Left lung (tissue), 14 donors: ENCODE measurements at places on chromosomes 7 and 10. TPM values are rescaled to one million over a fixed set of nuclear protein-coding genes. Genes with fewer than 3 reads are reported as not detected.

TSPAN13 gene
- polyA plus RNA-seq: 112 TPM

XPNPEP1 gene
- polyA plus RNA-seq: 93.6 TPM

BRAT1 gene
- polyA plus RNA-seq: 29.1 TPM

LRRD1 gene
- 0.61 TPM for polyA plus RNA-seq

DENND2A gene
- 35.8 TPM for polyA plus RNA-seq

DNA sequence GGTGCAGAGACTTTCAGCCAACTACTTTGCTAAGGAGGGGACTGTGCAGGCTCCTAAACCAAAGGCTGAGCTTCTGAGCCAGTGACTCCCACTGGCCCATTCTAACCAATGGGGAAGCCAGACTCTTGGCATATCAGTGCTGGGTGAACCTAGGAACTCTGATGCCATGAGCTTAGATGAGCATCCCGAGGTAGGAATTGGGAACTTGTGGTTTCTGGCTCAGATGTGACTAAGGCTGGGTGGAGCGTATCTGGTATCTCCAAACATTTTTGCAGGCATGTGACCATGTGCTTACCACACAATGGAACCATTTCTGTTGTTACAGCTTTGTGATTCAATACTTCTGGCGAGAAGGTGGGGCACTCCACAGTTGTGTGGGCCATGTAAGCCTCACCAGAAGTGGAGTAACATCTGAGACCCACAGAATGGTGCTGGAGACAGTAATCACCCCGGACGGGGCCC lies 2.5 kb upstream of the AVPI1 start:
- DNase-seq: no peak

- no peak for DNase-seq
Observed at GRCh38 chr7:149865437-149865836, 8.3 kb upstream of the ATP6V0E2 start.

DNA sequence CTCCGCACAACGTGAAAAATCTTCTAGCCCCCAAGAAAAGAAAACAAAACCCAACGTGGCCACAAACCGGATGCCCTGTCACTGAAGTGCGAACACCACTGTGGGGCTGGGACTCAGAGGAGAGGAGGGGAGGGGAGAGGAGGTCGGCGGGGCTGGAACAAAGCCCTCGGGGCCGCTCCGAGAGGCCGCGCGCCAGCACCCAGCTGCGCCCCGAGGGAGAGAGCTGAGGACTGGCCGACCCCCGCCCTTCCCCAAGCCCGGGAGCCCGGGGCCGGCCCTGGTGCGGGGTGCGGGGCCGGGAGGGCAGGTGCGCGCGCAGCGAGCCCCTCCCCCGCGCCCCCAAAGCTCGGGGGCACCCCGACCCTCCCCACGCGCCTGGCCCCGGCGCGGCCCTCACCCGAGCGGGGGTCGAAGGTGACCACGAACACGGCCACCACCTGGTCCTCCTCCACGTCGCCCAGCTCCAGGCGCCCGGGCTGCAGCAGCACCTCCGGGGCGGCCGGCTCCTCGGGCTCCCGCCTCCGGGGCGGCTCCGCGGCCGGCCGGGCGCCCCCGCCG lies 398 bp downstream of the DENND11 start:
- DNase-seq: peak; percentile 63

DNA sequence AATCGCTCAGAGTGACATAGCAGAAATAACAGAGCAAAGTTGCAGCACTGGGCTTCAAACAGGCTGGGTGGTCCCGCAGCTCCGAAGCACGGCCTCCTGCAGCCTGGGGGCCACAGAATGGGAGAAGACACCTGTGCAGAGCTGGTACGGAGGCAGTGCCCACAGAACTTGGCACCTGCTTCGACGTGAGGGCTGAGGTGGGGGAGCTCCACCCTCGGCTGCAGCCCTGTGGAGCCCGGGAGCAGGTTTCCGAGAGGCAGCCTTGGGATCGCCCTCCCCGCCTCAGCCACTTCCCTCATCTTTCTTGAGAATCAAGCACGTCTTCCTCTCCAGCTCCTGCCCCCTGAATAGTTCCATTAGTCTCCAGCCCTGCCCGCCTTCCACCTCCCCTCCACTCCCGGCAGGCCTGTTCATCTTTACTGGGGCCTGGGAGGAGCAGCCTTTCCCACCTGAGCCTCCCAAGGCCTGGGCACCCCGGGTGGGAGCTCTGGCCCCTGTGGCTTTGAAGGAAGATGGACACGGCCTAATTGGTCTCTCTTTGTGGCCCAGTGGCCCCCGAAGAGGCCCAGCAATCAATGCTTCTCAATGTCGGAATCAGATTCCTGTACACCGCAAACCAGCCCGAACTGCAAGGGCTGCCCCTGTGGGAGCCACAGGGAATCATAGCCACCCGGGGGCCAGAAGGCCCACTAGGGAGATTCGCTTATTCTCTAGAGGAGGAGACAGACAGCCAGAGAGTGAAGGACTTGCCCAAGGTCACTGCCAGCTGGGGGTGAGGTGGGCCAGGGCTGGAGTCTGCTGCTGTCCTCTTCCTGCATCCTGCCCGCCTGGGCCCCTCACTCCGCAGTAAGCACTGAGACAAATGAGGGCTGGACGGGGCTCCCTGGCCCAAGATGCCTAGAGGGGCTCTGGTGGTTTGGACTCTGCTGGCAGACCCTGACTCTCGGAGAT lies 17.0 kb upstream of the PCBD1 start:
- peak; percentile 59 for DNase-seq

DNA sequence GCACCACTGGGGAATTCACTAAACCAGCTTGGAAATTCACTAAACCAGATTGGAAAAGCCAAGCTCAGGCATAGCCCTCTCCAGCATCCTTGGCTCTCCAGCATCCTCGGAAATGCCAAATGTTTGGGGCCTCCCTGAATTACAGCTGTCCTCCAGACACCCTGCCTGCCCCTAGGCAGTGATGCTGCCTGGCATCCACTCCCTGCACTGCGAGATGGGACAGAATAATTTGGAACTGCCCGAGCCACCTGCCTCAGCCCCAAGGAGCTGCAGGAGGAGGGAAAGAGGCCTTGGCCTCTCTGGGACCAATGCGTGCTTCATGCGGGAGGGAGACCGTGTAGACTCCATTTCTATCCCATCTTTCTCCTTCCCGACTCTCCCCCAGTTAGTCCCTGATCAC lies 64.3 kb downstream of the INSIG1 start:
- DNase-seq: peak; percentile 25

- peak; percentile 49 for DNase-seq
Observed at GRCh38 chr7:117873310-117874190, at the start of gene CTTNBP2. Gene CTTNBP2, minus strand, starts transcription at chr7:117873441. Its CDS starts 26 bp downstream, at chr7:117873415.

- DNase-seq: no peak
Observed at GRCh38 chr10:47357131-47357582, 9.0 kb downstream of the RBP3 start.

GRCh38 chr10:3954615-3955014 lies 169.6 kb upstream of the KLF6 start:
- DNase-seq: no peak

DNA sequence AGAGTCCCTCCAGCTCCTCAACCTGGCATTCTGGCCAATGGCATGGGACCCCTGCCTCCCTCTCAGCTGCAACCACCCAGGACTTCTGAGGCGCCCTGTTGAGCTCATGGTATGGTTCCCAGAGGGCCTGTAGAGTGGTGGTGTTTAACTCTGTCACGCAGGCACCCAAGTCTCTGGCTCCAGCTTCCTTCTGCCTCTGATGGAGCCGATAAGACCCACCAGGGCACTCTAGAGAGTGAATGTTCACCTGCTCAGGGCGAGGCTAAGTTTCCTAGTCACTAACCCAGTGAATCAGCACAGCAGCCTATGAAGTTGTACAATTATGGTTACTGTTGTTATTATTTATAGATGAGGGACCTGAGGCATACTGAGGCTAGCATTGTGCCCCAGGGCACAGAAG lies 120.4 kb downstream of the ZMIZ1 start:
- DNase-seq: no peak

DNA sequence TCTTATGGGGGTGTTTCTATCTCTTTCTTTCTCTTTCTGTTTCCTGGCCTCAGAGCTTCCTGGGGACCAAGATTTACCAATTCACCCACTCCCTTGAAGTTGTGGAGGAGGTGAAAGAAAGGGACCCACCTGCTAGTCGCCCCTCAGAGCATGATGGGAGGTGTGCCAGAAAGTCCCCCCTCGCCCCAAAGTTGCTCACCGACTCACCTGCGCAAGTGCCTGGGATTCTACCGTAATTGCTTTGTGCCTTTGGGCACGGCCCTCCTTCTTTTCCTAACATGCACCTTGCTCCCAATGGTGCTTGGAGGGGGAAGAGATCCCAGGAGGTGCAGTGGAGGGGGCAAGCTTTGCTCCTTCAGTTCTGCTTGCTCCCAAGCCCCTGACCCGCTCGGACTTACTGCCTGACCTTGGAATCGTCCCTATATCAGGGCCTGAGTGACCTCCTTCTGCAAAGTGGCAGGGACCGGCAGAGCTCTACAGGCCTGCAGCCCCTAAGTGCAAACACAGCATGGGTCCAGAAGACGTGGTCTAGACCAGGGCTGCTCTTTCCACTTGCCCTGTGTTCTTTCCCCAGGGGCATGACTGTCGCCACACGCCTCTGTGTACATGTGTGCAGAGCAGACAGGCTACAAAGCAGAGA lies 12.2 kb downstream of the AQP1 start:
- DNase-seq: peak; percentile 47

DNA sequence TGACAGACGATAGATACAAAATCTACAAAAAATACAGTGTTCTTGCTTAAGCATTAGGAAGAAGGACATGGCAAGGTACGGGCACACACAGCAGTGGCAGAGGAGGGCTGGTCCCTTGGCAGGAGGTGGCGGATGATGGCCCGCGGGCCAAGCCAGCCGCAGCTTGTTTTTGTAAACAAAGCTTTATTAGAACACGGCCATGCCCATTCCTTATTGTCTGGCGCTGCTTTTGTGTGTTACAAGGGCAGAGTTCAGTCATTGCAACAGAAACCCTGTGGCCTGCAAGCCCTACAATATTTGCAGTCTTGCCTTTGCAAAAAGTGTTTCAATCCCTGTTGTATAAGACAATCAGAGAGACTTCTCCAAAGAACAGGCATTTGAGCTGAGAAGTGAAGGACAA lies 30.7 kb downstream of the FGFR2 start:
- no peak for DNase-seq

DNA sequence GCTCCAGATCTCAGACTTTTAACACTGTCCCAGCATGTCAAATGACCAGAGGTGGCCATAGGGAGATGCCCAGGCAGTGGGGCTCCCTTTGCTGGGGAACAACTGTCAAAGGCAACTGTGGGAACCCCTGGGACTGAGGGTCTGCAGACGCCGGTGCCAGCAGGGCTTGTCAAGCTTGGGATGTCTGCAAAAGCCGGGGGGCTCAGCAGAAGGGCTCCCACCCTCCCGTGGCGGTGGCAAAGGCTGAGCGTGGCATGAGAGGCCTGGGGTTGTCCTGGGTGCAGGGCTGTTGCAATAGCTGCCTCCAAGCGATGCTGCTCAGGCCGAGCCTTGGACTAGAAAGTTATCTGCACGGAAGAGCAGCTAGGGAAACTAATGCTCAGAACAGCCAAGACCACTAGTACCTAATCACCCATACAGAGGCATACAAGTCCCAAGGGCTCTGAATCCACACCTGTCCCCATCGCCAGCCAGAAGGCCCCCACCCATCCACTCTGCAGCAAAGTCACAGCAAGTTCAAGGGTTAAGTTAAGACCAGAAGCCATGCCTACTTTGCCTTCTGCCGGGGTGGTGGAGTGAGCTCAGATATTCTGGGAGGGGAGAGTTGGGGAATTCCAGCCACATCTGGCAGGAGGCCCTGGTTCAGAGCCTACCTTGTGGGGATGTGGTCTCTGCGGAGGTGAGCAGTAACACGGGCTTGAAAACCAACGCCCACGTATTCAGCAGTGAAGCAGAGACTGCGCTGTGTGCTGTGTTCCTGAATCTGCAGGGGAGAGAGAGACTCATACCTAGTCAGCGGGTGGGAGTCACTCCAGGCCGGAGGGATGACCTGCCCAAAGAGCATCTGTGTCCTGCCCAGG lies 4.6 kb downstream of the SH2B2 start:
- DNase-seq: no peak

GRCh38 chr7:144854839-144855424 lies 19.1 kb upstream of the TPK1 start:
- DNase-seq: peak; percentile 55

DNA sequence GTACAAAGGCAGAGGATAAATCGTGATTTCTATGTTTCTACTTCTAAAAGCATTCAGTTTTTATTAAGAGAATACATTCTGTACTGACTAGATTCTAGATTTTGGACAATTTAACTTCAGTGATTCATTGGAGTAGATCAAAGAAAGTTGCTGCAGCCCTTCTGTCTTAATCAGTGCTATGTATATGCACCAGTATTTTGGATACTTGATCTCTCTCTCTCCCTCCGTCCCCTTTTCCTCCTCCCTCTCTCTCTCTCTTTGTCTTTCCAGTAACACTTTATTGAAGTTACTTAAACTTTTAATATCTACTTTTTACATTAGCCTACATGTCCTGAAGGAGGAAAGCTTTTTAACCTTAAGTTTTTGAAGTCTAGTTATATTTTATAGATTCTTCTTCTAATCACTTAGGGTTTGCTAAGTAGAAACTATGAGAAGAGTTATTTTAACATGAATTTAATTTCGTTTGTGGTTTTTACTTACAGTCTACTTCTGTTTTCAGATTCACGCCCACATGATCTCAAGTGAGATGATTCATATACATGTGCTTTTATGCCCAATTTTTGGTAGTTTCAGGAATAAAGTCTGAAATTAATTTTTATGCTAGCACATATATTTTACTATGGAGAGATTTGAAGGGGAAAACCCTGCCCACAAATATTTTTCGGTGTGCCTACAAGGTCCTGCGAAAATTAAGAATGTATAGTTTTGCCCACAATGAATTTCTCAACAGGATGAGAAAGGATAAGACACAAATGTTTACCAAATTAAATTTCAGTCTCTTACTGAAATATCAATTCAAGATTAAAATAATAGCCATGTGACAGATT lies 9.1 kb downstream of the MDFIC start:
- no peak for DNase-seq

GRCh38 chr7:121406944-121407343 lies 10.8 kb upstream of the FAM3C start:
- DNase-seq: no peak

GRCh38 chr7:27156508-27156898 lies at the start of gene HOXA7:
Gene HOXA7, minus strand, starts transcription at chr7:27156675. Its CDS starts 130 bp downstream, at chr7:27156545.
- peak; percentile 72 for DNase-seq

GRCh38 chr7:127581716-127582115 lies 3.7 kb downstream of the GCC1 start:
- DNase-seq: no peak

GRCh38 chr10:122852261-122852660 lies 6.6 kb upstream of the CUZD1 start:
- no peak for DNase-seq

DNA sequence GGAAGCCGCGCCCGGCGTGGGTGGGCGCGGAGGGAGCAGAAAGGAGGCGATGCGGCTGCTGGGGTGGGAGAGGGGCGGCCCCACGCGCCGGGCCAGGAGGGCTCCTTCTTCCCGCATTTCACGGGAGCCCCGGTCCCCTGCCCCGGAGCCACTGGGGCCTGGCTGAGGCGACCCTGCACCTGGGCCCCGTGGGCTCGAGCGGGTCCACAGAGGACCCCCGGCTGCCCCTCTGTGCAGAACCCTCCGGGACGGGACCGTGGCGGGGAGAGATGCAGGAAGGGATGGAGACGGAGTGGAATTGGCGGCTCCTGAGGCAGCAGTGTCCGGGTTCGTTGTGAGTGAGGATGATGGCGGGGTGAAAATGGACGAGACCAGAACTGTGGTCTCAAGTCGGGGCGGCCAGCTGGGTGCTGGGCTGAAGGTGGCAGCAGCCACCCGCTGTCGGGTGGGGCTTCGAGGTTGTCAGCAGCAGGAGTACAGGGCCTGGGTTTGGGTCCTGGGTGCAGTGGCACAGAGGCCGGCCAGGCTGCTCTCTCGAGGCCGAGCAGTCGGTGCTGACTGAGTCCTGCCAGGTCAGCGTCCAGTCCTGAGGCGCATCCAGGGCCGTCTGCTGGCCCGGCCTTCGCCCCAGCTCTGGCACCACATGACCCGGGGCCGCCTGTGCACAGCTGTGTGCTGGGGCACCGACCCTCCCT lies 80.4 kb downstream of the VIPR2 start:
- DNase-seq: no peak
